ENCODE measurements at places on chromosomes 11 and 22.

GRCh38 chr22:48682504-48682903 lies 1145.2 kb downstream of the BRD1 start:
- DNase-seq = no peak

DNA sequence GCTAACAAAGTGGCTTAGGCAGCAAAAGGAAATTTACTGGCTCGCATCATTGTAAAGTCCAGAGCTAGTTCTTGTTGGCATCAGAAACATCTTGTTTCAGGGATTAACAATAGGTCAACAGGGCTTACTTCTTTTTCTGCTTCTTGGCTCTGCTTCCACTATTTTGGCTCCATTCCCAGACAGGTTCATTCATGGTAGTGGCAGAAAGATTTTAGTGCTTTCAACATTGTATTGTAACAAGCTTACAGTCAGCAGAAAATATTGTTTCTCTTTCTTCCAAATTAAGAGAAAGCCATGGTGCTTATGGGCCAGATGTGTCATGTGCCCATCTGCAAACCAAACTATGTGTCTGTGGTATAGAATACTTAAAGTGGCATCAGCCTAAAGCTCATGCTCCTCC lies 315.6 kb downstream of the RAB38 start:
- no peak for DNase-seq

- DNase-seq = no peak
Measured at GRCh38 chr11:32032478-32032877, 58.4 kb upstream of the RCN1 start.

DNA sequence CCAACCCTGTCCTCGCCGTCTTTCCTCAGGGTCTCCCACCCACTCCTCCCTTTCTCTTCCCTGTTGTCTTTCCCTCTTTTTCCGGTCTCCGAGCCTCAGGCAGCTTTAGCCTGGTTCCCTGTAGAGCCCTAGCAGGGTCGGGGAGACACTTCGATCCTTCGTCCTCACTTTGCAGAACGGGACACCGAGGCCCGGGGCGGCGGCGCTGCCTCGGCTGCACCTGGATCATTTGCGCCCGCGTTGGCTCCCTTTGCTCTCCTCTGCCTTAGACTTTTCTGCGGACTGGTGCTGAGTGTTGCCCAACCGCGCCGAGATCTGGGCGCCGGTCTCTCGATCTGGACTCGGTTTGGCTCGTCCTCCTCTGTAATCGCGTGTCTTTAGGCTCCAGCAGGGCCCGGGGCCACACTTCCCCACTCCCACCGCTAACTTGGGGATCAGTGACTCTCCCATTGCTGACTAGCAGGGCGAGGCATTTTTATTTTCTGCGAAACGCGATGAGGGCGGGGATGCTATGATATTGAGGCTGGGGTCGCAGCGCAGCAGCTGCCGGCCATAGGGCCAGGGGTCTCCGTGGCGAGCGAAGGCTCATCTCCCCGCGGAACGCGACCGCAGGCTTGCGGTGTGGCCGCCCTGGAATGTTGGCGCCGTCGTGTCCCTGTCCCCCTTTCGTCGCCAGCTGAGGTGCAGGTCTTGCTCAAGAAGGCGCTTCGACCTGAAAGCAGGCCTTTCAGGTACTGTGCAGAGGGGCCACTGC lies 1.6 kb upstream of the E2F8 start:
- no peak for DNase-seq

DNA sequence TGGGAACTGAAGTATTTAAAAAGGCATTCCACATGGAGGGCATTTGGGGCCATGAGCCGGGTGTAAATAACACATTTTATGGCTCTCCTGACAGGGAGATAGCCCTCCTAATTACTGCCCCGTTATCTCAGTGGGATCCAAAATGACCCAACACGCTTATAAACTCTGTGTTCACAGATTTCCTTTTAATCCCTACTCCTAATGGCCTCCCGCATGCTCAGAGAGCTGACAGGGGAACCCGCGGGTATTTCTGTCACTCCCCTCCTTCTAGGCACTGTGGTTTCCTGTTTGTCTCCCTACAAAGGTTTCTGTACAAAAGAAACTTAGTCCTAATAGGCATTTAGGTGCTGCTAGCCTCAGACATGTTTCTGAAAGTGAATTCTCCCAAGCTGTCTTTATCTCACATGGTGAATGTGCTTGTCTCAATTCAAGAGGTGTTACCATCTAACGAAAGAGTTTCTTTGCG lies 202.8 kb upstream of the SEZ6L start:
- DNase-seq = no peak

DNA sequence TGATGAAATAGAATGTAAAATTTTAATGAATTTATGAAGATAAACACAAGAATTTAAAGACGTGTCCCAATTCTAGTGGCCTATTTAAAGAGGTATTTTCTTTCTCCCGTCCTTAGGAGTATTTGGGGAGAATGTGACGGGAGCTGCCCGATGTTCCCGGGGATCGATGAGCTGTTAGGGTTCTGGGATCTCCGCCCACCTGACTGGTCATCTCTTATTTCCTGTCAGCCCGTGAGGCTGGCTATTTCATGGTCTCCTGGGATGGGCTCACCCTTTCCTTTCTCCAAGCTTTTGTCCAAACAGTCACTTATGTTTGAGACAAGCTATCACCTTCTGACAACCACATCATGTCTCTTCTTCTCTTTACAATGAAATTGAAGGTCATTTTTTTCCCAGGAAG lies 16.9 kb upstream of the CLMP start:
- no peak for DNase-seq

- no peak for DNase-seq
Measured at GRCh38 chr11:69781241-69781640, 6.1 kb upstream of the FGF4 start.

DNA sequence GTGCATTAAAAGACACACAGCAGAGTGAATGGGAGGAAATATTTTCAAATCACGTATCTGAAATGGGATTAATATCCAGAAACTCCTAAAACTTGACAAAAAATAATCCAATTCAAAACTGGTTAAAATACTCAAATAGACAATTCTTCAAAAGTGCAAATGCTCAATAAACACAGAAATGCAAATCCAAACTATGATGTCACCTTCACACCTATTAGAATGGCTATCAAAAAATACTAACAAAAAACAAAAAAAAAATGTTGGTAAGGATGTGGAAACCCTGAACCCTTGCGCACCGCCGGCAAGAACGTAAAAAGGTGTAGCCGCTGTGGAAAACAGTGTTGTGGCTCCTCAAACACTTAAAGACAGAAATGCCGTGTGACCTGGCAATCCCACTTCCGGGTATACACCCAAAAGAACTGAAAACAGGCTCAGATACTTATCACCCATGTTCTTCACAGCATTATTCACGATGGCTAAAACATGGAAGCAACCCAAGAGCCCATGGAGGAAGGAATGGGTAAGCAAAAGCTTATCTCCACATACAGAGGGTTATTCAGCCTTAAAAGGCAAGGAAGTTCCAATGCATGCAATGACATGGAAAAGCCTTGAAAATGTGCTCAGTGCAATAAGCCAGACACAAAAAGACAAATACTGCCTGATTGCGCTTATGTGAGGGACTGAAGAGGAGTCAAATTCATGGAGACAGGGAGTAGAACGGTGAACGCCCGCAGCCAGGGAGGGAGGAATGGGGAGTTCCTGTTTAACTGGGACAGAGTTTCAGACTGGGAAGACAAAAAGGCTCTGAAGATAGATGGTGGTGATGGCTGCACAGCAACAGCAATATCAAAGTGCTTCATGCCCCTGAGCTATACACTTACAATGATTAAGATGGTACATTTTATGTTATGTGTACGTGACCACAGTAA lies 19.6 kb downstream of the BRD1 start:
- no peak for DNase-seq

GRCh38 chr11:46759196-46759595 lies 40.2 kb downstream of the F2 start:
- DNase-seq = no peak

DNA sequence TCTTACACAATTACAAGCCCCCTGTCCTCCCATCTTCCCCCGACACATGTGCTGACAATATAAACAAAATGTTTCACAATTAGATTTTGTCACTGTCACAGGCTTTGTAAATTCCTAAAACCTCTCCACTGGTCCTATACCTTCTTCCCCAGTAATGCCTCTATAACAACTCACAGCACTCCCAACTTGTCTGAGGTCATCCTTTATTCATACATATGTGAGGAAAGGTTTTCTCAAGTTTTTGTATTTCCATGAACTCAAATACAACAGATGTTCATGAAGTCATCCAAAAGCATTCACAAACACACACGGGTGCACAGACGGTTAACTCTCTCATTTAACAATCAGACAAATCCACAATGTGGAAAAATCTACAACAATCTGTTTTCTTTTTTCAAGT lies 1.9 kb downstream of the OR52H1 start:
- no peak for DNase-seq

- no peak for DNase-seq
Measured at GRCh38 chr22:19396561-19396933, 35.0 kb downstream of the HIRA start.

DNA sequence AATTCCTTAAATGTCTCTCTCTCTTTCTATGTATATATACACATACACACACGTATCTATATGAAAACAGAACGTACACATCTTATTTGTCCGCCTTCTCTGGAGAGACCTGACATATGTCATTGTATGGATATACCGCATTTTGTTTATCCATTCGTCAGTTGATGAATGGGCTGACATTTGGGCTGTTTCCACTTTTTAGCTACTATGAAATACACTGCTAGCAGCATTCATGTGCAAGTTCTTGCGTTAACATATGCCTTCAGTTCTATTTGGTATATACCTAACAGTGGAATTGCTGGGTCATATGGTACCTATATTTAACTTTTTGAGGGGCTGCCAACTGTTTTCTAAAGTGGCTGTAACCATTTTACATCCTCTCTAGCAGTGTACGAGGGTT lies 18.0 kb upstream of the DNAJB13 start:
- no peak for DNase-seq

All from fibroblast of the conjunctiva (primary cell).